Neural progenitor cell (in vitro differentiated cells): ENCODE measurements at places on chromosomes 4 and X. TPM values are rescaled to one million over a fixed set of nuclear protein-coding genes. Genes with fewer than 3 reads are reported as not detected.

DNA sequence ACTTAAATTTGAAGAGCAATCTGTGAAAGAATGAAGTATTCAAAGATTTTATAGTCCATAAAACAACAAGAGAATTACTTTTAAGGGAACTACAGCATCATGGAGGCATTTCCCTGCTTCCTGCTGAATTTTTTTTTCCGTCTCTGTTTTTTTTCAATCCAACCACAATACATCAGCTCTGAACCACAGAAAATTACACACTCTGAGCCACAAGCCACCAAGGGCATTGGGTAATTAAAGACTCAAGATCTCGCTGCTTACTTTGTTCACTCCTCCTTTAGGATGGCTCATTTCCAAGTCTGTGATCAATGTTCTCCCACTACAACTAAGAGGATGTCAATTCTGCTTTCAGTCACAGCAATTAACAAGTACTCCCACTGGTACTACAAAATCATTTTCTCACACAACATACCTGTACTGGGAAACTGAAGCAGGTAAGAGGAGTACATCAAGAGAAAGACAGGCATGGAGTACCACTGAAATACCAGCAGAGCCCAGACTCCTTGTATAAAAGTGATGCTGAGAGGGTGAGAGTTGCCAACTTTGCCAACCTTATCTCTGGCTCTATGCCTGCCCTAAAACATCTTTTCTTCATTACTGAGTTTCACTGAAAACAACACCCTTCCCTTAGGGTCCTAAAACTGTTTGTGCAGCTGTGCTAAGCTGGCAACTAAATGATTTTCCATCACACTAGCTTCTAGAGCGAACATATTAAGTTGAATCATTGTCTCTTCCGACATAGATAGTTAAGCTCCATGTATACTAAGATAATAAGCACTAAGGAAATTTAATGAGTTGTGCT, 105.8 kb upstream of the MAGEB18 start:
- DNase-seq: no peak

GRCh38 chr4:11487139-11487538, 58.4 kb upstream of the HS3ST1 start:
- no peak for DNase-seq

DNA sequence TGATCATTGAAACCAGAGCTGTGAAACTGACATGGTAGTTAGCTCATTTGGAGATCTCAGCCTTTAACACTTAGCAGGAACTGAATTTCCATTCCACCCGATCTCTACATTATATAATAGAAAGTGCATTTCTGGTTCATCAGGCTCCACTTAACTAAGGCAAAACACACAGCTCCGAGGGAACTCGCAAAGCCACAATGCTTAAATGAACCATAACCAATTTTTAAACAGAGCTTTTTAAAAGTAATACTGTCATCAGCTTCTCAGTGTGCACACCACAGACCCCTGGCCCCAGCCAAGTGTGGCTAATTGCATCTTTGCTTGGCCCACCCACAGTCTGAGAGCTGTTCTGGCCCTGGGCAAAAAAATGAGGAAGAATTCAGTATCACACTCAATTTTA, 66.1 kb downstream of the DCHS2 start:
- DNase-seq: no peak

DNA sequence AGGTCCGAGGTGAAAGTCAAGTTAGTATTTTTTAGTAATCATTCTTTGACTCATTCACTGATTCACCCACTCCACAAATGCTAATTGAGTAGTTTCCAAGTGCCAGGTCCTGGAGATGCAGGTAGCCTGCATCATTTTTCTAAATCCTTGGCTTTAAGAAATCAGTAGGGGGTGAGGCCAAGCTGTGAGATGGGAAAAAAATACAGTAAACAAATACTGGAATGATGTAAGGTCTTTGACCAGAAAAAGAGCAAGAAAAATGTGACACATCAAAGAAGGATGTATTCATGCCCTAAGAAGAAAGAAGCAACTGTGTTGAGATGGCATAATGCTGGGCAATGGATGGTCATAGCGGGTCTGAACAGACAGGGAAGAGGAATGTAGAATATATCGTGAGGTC, 1386.6 kb downstream of the PCDH7 start:
- no peak for DNase-seq

The CTAG2 gene
- total RNA-seq: not detected in 2 replicates

GRCh38 chrX:132119821-132120515, 7.9 kb downstream of the FRMD7 start:
- peak; percentile 48 for DNase-seq

DNA sequence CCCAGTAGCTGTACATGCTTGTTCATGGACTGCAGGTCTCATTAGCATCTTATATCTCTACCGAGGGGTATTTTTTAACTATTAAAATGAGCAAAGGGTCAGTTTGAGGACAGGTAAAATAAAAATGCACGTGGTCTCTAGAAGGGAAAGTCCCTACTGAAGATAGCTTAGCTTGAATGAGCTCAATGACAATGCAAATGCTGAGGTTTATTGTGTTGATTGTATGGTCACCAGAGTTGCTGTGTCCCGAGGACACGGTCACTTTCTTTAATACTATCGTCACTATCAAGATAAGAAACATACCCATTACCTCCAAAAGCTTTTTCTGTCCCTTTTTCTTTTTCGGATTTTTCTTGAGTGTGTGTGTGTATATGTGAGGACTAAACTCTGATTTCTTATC, 250.5 kb upstream of the PRKX start:
- no peak for DNase-seq

DNA sequence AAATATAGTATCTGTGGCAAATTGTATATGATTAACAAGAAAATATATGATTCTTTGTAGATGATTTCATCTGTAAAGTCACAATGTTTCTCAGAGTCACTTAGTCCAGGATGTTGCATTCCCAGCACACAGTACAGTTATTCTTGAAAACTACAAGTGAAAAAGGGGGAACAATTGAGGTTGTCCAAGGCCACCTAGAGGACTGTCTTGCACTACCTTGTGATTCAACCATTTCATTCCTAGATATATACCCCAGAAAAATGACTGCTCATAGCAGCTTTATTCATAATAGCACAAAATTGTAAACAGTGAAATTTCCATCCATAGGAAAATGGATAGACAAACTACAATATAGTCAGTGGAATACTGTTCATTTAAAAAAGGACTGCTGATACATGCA, 16.0 kb downstream of the C4orf33 start:
- no peak for DNase-seq

DNA sequence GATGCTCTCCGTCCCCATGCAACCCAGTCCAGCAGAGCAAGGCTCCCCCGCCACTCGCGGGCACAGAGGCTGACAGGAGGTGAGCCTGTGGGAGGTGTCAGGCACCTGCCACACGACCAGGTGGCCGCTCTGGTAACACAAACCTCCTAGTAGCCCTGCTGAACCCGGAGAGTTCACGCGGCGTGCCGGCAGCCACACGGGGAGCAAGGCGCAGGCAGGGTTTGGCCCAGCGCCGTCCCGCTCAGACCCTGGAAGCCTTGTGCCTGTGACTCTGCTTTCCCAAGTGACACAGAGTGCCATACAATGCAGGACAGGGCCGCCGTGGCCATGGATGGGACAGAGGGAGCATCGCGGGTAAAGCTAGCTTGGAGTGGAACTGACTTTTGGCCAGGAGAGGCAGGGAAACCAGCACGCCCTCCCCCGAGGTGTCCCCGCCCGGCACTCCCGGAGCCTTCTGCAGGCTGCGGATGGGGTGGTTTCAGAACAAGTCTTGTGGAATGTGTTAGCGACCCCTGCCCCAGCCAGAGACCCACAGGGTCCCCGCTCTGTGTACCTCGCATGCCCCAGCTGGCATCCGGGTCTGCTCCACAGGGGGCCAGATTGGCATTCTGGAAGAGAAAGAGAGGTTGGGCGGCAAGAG, 44.7 kb upstream of the AFAP1 start:
- no peak for DNase-seq

GRCh38 chrX:153488231-153488914, 6.4 kb upstream of the BGN start:
- peak; percentile 20 for DNase-seq

DNA sequence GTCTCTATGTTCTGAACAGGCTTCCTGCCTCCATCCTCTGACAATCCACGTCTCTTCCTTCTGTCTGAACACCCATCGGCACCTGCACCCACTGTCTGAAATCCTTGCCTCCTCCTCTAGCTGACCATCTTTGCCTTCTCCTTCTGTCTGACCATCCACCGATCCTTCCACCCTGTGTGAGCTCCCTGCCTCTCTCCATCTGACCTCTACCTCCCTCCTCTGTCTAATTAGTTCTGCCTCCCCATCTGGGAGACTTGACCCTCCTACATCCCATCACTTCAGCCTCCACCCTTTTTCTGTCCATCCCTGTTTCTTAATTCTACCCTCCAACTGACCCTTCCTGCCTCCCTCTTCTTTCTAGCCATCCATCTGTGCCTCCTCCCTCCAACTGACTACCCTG, 10.0 kb downstream of the SLC38A5 start:
- no peak for DNase-seq

- peak; percentile 63 for DNase-seq
Observed at GRCh38 chr4:1793940-1794808, 1.1 kb downstream of the FGFR3 start.

GRCh38 chr4:19402581-19403065, 849.1 kb upstream of the SLIT2 start:
- DNase-seq: no peak

DNA sequence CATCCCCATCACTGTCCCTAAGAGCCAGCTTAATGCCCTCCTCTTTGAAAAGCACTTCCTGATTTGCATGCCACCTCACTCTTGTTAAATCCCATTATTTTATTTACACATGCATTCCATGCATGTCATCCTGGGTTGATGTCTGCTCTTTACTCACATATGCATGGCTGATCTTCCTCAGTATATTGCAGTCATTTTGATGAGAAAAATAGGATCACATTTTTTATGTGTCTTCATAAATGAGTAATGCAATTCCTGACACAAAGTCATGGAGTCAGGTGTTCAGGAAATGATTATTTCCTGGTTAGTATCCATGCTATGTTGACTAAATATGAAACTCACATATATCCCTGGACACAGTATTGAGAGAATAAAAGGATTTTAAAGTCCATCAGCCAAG, 204.7 kb downstream of the SLIT2 start:
- no peak for DNase-seq

- DNase-seq: no peak
Observed at GRCh38 chrX:27797575-27797974, 10.2 kb upstream of the MAGEB10 start.

The RRH gene
- not detected in 2 replicates for total RNA-seq

DNA sequence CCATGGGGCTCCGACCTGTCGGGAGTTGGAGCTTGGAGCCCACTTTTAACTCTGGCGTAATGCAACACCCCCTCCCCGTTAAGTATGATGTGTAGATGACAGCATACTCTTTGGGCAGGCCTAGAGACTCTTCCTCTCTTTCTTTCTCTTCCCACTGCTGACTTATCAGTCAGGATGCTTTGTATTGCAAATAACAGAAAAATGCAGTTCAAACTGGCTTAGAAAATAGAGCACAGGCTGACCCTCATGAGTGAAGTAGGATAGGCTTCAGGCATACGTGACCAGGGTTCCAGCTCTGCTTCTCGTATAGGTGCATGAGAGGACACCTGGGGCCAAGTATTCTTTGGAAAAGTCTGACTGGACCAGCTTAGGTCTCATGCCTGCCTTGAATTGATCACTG, 23.3 kb upstream of the RNF4 start:
- no peak for DNase-seq

- no peak for DNase-seq
Observed at GRCh38 chr4:124243671-124244366, 468.7 kb downstream of the ANKRD50 start.
